ENCODE measurements at places on chromosomes 16 and 17.

DNA sequence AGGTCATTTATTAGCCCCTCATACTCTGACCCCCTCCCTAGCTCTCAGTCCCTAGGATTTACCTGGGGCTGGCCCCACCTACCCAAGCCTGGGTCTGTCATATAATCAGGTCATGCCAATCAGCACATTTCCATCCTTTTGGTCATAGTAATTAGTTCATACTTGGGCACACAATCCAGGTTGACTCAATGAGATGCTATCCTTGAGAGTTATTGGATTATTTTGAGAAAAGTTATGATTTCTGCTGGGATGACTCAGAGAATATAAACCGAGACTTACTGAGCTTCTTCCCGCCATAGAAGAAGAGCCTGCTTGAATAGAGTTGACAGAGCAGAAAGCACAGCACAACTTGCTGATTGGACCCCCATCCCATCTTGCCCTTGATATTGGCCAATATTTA, 331.5 kb downstream of the CBLN1 start:
- DNase-seq, result no peak

- no peak for DNase-seq
These were observed 9.1 kb upstream of the MMD start for GRCh38 chr17:55430541-55431288.

DNA sequence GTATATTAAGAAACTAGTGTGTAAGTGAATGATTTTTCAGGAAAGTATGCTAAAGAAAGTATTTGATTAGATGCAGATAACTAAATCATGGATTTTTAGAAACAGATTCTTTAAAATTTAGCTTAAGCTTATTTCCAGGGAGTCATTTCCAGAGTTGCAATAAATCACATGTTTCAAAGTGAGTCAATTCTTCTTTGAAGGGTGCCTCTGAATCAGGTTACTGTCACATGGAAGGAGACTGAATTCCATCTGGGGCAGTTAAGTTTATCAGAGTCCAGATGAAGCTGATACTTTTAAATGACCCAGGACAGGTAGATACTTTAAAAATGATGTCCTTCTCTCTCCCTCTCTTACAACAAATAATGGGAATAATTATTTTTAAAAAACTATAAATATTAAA, 5.0 kb downstream of the MFSD11 start:
- no peak for DNase-seq

DNA sequence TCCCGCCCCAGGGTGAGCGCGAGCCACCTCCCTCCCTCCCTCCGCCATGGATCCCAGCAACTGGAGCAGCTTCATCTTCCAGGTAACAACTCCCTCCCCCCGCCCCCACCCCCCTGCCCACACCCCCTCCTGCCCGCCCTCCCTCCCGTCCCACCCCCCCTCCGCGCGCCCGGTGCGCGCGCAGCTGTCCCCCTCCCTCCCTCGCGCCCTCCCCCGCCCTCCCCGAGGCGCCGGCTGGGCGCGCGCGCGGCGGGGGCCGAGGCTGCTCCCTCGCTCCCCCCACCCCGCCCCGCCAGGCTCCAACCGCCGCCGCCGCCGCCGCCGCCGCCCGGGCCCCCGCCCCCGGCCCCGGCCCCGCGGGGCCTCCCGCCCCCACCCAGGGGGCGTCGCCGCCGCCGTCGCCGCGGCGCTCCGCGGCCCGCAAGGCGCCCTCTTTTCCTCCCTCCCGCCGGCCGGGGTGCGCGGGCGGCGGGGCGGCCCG, at the start of gene MAZ:
Gene MAZ, plus strand, starts transcription at position 431 of the 481 bp plus-strand sequence. CDS start 173 bp downstream, outside the sequence.
- DNase-seq, result peak; percentile 89

DNA sequence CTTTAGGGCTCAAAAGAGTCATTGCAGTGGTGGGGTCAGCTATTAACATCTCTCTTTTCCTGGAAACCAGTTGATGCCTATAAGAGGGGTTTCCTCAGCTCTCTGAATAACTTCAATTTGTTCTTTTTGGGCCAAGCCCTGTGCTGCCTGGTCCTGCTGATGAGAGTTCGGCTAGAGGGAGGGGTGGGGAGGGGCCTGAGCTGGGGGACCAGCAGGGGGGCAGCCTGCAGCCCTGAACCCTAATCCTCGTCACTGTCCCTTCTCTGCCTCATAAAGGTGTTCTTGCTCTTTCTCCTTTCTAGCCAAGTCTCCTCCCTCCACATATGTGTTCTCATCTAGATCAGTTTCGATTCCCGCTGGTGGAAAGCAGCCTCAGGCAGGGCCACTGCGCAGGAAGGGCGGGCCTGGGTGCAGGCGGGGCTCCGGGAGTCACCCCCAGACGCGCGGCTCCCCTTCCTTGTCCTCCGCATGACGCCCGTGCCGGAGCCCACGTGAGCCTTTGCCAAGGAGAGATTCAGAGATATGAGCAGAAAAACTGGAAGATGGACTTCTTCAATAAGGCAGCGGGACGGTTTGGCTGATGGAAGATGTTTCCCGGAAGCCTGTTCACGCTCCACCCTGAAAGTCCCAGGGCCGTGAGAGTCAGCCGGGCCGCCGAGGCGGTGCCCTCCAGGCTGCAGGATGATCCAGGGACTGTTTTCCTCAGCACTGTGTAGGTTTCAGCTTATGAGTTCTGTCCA, 15.0 kb upstream of the RHOT1 start:
- DNase-seq, result peak; percentile 72

GRCh38 chr16:24883714-24884151, 38.0 kb downstream of the SLC5A11 start:
- DNase-seq, result no peak

DNA sequence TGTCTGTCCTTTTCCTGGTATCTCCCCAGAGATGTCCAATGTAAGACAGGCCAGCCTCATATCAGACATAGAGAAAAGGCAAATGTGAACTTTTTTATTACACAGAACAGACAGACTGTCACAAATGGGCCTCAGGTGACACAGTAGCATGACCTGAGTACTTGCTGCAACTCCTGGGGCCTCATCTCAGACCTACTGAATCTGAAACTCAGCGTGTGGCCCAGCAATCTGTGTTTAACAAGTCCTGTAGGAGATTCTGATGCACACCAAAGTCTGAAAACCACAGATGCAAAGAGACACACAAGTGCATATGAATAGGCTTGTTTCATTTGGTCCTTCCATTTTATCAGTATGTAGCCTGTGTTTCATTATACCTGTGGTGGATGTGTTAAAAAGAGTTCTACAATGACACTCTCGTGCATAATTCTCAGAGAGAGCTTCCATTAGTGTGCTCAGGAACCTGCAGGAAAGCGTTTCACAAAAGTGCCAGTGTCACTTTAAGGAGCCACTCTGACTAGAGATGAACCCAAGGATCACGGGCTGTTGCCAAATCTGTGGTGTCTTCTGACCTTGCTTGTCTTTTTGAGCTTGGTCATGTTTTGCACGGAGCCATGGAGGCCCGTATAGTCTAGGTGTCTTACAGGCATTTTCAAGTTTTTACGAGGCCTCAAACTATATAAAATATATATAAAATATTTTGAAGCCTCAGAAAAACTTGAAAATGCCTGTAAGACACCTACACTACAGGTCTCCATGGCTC, 33.8 kb upstream of the NF1 start:
- no peak for DNase-seq

- DNase-seq, result no peak
These were observed 19.9 kb upstream of the ZC3H18 start for GRCh38 chr16:88550246-88550661.

GRCh38 chr17:5562661-5563360, 21.5 kb downstream of the NLRP1 start:
- no peak for DNase-seq

DNA sequence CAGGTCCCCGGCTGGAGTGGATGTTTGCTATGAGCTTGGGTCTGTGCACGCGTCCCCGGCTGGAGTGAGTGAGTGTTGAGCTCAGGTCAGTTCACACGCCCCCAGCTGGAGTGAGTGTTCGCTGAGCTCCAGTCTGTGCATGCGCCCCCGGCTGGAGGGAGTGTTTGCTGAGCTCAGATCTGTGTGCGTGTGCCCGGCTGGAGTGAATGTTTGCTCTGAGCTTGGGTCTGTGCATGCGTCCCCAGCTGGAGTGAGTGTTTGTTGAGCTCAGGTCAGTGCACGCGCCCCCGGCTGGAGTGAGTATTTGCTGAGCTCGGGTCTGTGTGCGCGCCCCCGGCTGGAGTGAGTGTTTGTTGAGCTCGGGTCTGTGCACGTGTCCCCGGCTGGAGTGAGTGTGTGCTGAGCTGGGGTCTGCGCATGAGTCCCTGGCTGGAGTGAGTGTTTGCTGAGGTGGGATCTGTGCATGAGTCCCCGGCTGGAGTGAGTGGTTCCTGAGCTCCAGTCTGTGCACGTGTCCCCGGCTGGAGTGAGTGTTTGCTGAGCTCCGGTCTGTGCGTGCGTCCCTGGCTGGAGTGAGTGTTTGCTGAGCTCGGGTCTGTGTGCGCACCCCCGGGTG, 284.2 kb downstream of the SNX29 start:
- DNase-seq, result no peak

DNA sequence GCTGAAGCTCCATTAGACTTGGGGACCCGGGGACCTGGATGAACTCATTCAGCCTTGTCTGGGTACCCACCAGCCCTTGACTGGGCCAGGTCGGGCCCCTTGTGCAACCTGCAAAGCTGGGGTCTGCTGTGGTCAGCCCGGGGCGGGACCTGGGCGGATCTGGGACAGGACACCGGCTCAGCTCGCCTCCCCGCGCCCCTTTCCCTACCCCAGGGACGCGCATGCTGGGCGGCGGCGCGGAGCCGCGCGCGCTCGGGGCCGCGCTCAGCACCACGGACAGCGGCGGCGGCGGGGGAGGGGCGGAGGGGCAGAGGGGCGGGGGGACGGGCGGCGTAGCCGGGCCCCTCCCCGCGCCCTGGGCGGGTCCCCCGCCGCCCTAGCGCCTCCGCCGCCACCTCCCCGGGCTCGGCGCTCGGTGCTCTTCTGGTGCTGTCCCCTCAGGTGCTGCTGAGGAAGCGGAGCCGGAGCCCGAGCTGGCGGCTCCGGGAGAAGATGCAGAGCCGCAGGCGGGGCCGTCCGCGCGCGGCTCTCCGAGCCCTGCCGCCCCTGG, 7.4 kb downstream of the ACD start:
- DNase-seq, result no peak

DNA sequence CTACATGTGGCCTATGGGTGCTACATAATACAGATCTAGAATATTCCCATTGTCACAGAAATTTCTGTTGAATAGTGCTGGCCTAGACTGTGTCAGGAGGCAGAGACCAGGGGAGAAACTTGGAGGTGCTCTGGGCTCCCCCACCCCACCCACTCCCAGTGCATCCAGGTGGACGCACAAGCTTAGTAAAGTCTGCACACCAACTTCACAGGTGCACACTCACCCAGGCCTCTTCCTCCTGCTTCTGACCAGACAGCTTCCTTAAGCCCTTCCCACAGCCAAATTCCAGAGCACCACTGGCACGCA, 7.6 kb upstream of the CNP start:
- no peak for DNase-seq

GRCh38 chr17:4891411-4892410, 7.6 kb upstream of the C17orf107 start:
- DNase-seq, result no peak

DNA sequence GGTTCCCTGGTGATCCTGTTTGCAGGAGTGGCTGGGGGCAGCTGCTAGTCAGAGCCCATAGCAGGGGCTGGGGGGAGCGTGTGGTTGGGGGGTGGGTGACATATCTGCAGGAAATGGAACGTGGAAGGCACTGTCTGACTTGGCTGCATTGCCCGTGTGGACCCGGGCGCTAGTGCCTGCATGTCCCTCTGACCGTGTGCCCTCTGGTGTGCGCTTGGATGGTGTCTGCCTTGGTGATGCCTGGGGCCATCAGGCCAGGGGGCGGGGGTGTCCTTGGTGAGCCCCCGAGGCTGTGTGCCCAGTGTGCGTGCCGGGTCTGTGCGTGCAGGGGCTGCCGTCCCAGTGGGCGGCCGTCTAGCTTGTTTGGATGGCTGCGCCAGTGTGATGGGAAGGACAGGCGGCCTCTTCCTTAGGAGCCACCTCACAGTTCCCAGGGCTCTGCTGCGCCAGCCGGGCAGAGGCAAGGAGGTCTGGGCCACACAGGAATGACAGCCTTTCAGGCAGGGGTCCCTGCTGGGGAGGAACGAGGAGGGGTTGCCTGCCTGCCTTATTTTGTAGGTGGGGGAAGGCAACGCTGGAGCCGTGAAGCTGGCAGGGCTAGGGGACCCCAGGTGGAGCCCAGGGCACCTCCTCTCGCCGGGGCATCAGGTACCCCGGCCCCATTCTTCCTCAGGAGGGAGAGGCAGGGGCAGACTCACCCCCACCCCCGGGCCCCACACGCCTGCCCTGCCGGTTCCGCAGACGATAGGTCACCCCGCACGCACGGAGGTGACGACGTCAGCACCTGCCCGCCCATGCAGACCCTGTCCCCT, 693 bp downstream of the NDRG4 start:
- DNase-seq, result no peak

GRCh38 chr17:82837586-82838320, 2.1 kb downstream of the ZNF750 start:
- DNase-seq, result no peak

- no peak for DNase-seq
These were observed 74.7 kb downstream of the YPEL2 start for GRCh38 chr17:59405944-59406705.

DNA sequence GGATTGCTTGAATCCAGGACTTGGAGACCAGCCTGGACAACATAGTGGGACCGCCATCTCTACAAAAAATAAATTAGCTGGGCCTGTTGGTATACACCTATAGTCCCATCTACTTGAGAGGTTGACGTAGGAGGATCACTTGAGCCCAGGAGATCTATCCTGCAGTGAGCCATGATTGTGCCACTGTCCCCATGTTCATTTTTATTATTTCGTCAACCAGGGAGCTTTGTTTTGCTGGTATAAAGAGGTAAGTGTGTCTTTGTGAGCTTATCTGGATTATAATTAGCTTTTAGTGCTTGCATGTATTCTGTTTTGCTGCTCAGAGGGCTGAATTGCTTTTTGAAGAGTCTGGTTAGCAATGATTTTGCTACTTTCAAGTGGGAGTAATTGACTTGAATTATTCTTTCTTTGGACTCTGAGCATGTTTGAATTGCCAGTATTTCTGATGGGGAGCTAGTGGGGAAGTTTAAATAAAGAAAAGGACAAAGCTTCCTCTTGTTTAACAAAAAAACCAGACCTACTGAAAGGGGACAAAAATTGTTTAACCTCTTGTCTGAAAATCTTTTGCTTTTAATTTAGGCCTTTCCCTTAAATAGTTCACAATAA, 31.6 kb upstream of the BCAS3 start:
- DNase-seq, result no peak

GRCh38 chr16:72646615-72647014, 401.3 kb downstream of the ZFHX3 start:
- DNase-seq, result no peak

DNA sequence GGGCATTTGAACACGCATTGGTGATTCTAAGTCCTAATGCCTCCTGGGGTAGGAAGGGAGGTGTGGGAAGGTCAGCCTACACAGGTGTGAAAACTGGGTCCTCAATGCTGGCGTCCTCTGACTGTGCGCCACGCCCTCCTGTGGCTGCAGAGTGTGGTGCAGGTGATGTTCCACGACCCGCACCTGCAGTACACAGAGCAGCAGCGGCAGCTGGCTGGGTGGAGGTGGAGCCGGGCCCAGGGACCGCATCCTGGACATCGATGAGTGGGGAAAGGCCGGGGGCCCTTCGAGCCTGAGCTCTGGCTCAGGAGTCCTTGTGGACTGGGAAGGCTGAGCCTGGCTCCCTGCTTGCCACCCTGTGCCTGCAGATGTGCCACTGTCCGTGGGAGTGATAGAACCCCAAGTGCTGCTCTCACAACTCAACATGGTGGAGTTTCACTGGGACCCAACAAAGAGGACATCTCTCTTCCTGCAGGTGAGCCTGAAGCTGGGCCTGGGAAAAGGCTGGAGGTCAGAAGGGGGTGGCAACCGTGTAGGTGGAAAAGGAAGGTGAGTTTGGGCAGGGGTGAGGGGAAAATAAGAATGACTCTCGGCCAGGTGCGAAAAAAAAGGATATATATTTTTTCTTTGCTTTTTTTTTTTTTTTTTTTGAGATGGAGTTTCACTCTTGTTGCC, 14.0 kb upstream of the STAC2 start:
- DNase-seq, result no peak

Measured in H54 (cell line).